ENCODE measurements at places on chromosomes 12 and 14.

GRCh38 chr12:106220536-106220935 is 27.3 kb downstream of the CKAP4 start:
- DNase-seq: no peak

DNA sequence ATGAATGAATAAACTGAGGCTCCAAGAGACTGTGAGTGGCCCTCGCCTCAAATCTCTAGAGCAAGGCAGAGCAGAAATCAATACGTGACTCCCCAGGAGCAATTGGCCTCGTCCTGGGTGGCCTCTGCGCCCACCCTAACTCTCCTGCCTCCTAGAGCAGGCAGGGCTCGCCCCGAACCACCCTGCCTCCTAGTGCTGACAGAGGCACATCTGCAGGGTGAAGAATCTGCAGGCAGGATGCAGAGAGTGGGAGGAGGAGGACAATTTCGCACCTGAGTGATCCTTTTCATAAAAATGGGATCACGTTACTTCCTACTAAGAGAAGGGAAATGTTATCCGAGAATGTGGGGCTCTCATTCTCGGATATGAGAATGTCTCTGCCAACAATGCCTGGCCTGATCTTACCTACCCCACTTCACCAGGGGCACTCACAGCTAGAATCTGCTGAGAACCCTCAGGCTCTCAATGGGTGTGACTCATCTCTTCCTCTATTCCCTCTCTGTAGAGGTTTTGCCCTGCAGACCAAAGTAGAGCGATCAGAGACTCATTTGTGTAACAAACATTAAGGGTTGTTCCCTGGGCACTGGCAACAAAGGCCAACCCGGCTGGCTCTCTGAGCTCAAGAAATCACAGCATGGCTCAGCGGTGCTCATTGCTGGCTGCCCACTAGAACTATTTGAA is 61.7 kb upstream of the BCL2L14 start:
- DNase-seq: peak; percentile 98

GRCh38 chr12:77486872-77487271 is 343.8 kb upstream of the NAV3 start:
- no peak for DNase-seq

GRCh38 chr14:96808619-96809406 is 11.6 kb downstream of the VRK1 start:
- DNase-seq: no peak

DNA sequence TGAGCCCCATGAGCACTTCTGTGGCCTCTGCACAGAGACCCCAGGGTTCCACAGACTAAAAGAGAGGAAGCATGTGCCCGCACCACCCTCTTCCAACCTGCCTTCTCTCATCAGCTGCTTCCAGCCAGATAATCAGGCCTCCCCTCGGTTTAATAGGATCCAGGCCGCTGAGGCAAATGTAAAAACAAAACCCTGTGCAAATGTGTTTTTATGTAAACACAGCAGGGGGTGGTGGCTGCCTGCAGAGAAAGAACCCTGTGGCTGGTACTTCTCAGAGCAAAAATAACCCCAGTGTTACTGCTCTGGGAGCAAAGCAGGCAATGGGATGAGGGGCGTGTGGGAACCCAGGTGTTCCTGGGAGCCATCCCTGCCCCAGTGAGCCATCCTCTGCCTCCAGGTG is 46.2 kb downstream of the WSCD2 start:
- DNase-seq: no peak

DNA sequence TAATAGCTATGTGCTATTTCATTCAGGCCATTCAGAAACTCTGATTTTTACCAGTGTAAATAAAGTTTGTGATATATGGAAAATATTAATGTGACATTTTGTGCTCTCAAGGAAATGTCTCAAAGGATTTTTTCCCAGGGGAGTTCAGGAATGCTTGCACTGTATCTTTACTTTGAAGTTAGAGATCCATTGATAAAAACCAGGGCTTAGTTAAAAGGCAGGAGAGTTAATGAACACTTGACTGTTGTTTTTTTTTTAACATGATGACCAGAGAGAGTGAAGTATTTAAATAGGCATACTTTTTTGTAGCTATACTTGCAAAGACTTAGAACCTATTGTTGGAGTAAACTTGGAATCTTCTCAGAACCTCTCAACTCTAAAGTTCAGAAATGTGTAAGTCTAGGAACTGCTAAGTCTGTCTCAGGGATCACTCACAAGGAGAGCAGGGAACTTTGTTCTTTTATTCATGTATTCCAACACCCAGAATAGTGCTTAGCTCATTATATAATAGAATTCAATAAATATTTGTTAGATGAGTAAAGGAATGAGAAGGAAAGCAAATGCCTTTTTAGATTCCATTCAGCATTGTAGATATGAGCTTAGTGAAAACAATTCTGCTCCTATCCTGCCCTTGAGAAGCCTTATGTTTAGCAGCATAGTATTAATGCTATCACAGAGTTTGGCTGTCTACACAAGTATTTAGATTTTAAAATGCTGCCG is 117.5 kb downstream of the DAAM1 start:
- peak; percentile 65 for DNase-seq

DNA sequence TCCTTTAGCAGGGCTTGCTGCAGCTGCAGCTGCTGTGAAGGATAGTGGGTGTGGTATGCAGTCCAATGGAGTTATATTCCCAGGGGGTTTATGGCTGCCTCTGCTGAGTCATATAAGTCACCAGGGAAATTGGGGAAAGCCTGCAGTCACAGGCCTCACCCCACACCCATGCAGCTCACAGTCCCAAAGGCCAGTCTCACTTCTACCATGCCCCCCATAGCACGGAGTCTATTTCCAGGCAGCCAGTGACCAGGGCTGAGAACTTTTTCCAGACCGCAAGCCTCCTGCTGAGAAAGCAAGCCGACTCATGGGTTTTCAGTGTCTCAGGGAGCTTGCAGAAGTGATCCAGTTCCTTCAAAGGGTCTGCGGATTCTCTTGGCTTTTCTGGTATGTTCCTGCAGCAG is 322.4 kb upstream of the CLEC14A start:
- DNase-seq: peak; percentile 67

DNA sequence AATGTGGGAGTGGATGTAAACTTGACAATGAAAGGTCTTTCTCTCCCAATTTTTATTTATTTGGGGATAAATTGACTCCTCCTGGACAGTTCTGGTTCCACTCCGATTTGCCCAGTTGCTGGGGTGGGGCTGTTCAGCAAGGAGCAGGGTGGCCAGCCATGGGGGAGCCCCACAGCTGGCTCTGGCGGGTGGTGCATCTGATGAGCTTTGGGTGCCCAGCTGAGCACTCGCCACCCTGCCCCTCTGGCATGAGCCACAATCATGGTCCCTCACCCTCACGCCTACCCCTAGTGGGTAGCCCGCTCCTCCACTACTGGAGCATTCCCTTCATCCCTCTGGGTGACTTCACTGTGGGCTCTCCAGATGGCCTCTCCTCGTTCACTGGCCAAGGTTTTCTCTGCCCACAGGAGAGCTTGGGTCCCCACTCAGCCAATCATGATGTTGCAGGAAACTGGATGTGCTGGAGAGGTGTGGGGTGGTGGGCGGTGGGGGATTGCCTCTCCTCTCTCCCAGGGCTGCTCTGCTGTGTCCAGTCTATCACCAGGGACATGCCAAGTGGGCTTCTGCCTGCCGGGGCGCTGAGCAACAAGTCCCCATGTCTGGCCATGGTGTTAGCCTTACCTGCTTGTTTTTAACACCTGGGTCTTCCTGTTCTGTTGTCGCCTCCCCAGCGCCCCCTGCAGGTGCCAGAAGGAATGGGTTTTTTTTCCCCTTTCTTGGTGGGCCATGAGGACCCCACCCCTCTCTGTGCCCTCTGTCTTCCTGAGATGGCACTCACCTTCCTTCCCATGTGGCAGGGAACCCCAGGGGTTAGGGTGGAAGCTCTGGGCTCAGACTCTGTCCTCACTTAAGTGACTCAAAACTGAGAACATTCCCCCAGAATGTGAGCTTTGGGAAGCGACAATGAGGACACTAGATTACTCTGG is 3.4 kb downstream of the CYP46A1 start:
- DNase-seq: no peak

GRCh38 chr12:121461048-121461447 is 61.1 kb downstream of the RNF34 start:
- no peak for DNase-seq

GRCh38 chr14:41761204-41761603 is 154.5 kb downstream of the LRFN5 start:
- DNase-seq: no peak

- peak; percentile 44 for DNase-seq
These were observed 127.3 kb upstream of the HIF1A start for GRCh38 chr14:61567838-61568571.

DNA sequence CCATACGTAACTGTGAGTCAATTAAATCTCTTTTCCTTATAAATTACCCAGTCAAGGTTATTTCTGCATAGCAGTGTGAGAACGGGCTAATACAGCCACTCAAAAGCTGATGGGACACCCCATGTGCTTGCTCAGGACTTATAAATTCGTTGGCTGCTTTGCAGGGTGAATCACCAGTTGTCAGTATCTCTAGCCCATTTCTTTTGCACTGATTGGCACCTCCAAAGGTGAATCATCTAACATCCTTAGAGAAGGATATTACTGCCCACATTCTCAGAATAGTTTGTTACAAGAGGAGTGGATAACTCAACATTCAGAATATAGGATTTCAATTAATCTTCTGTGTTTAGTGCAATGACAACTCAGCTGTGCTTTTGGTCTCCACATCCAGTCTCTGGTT is 601.5 kb downstream of the KCNH5 start:
- peak; percentile 76 for DNase-seq

- no peak for DNase-seq
These were observed 117.4 kb downstream of the NUBPL start for GRCh38 chr14:31678421-31679249.

GRCh38 chr12:121391619-121392324 is 8.1 kb upstream of the RNF34 start:
- peak; percentile 17 for DNase-seq

GRCh38 chr14:34258318-34258717 is 203.7 kb downstream of the SPTSSA start:
- peak; percentile 48 for DNase-seq

DNA sequence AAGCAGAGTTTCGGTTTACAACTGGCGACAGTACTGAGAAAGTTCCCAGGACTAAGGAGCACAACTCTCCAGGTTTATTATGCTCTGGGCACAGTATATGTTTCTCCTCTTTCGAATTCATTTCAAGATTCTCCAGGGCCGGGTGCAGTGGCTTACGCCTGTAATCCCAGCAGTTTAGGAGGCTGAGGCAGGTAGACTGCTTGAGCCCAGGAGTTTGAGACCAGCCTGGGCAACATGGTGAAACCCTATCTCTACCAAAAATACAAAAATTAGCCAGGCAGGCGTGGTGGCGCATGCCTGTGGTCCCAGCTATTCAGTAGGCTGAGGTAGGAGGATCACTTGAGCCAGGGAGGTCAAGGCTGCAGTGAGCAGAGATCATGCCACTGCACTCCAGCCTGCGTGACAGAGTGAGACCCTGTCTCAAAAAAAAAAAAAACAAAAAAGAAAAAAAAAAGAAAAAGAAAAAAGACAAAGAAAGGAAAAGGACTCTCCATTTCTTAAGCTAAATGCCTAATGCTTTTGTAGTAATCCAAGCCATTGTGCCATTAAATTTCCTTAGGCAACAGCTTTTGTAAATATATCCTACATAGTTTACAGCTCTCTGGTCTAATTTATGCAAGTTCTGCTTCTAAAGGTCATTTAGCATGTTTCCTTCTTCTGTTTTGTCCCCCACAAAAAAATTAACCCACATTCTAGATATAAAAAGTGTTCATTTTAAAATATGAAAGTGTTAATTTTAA is 34.8 kb downstream of the ATL1 start:
- DNase-seq: no peak

DNA sequence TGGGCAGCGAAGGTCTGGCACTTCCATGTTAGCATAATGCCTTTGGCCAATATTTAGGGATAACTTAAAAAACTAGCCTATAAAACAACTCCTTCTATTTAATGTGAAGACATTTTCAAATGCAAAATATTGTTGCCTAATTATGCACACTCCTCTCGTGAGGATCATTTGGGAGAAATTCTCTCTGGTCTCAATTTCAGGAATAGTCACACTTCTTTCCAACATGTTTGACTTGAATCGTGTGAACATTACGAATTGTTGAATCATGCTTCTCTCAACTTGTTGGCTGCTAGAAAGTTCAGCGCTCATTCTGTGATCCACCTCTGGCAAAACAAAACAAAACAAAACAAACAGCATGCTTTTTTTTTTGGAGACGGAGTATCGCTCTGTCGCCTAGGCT is 313.2 kb downstream of the SEC23A start:
- DNase-seq: no peak

GRCh38 chr12:50081096-50081808 is 3.9 kb upstream of the SMARCD1 start:
- DNase-seq: no peak

All from M059J (cell line).